Activated CD4-positive, CD25-positive, alpha-beta regulatory T cell treated with anti-CD3 and anti-CD28 coated beads, Interleukin-2, amount 50 U/mL, for 16 hours (primary cell): ENCODE measurements at places on chromosomes 6 and 20.

- DNase-seq: no peak
Measured at GRCh38 chr6:45835721-45836437, 179.8 kb downstream of the CLIC5 start.

- DNase-seq: no peak
Measured at GRCh38 chr6:48825501-48826151, 637.4 kb downstream of the MMUT start.

DNA sequence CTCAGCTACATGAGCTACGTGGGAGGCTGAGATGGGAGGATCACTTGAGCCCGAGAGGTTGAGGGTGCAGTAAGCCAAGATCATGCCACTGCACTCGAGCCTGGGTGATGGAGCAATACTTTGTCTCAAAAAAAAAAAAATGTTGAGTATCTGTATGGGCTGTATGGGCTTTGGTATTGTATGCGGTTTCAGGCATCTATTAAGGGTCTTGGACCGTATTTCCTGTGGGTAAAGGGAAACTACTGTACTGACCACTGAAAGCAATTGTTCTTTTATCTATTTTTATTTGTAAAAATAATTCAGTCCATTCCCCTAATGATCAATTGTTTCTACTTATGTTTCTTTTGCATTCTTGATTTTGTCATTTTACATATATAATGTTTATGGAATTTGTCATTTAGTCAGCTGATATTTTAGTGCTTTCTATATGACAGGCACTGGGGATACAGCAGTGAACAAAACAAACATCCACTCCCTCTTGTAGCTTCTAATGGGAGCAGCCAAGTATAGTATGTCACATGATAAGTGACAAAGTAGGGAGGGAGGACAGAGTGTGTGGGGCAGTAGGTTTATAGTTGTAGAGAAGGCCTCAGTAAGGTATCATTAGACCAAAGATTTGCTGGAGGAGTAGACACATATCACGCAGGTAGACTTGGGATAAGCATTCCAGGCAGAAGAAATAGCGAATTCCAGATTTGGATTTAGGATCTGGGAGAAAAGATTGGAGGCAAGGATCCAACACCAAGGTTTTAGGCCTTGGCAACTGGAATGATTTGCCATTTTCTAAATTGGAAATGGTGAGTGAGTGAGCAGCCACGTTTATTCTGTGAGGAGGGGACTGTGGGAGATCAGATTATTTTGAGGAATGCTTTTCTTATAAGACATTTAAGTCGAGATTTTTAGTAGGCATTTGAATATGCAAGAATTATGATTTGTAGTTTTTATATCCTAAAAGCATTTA is 6.0 kb downstream of the PCMT1 start:
- DNase-seq: no peak

DNA sequence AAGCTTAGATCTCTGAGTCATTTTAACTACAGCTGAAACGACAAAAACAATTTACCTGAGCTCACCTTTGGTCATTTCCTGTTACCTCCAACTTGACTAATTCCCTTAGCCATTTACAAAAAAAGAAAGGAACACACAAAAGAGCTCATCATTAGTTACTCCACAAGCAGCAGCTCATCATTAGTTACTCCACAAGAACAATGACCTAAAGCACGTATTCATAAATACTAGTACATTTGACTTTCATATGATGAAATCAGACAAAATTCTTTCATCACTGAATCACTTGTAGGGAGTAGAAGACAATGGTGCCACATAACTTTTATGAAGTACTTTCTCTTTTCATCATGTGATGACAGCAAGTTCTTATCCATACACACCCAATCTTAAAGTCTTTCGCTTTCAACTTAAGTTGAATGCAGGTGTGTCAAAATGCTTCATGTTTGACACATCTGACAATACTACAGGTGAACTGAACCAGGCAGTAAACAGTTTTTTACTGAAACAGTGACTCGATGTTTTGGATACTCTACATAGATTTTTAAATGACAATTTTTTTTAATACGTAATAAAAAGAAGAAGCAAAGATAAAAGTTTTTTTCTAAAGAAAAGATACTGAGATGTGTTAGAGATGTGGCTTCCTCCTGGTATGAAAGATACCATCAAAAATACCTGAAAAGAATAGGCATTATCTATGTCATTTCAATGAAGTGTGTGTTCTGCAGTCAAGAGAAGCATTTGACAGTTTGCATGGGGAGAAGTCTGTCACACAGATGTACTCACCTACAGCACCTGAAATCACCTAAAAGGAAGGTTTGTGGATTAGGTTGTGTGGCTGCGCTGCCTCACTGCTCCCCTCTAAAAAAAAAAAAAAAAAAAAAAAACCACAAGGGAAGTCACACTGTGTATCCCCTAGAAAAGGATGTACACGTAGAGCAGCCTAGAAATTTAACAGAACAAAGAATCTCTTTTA is 109.1 kb downstream of the PRDM1 start:
- no peak for DNase-seq

- no peak for DNase-seq
Measured at GRCh38 chr6:106770663-106771062, 141.3 kb downstream of the QRSL1 start.

DNA sequence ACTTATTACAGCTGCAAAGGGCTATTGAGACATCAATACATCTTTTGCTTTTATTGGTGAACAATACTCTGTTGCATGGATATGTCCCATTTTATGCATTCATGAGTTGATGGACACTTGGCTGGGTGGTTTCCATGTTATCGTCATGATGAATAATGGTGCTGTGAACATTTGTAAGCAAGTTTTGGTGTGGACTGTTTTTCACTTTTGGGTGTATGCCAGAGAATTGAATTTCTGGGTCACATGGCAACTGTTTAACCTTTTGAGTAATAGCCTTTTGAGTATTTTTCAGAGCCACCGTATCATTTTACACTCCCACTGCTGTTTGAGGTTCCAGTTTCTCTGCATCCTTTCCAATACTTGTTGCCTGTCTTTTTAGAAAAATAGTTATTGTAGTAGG is 107.0 kb downstream of the JARID2 start:
- no peak for DNase-seq

DNA sequence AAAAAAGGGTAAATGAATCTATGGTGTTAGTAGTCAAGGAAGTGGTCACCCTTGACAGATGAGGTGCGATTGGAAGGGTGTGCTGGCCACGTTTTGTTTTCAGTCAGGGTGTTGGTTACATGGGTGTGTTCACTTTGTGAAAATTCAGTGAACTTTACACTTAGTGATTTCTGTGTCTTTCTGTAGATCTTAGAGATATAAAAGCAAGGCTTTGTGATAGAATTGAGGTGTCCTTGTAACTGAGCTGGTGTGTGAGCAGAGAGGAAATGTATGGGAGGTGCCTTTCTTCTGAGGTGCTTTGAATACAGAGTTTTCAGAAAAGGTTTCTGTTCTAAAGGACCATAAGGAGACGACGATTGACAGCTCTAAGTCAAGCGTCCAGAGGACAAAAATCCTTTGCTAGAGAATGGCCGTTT is 90.5 kb downstream of the SAMD3 start:
- DNase-seq: peak; percentile 13

DNA sequence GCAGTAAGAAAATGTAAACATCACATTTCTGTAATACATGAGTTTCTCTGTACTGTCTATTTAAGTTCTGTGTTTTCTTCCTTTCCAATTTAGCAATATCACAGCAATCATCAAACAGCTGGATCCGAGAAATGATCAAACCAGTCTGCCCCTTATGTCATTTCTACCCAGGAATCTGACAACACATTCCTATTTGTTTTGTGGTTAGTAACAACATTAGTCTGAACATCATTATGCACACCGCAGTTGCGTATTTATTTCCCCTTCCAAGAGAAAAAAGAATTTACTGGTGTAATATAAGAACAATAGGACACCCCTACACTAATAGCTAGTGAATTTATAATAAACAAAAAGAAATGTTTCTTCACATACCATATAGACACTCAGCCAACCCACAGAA is 179.5 kb downstream of the BTBD9 start:
- DNase-seq: no peak

GRCh38 chr6:87277123-87277522 is 45.3 kb upstream of the SMIM8 start:
- no peak for DNase-seq

DNA sequence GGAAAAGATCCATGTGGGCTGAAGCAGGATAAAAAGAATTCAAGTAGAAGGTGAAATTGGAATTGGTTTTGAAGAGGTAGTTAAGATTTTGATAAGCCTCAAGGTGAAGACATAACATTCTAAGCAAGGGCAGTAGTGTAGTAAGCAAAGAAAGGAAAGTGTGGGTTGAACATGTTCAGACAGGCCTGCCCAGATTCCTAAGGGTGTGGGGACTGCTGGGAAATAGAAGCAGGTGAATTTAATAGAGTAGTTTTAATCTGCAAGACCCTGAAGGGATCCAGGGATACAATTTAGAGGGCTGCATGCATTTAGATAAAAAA is 19.1 kb downstream of the TAB2 start:
- no peak for DNase-seq

DNA sequence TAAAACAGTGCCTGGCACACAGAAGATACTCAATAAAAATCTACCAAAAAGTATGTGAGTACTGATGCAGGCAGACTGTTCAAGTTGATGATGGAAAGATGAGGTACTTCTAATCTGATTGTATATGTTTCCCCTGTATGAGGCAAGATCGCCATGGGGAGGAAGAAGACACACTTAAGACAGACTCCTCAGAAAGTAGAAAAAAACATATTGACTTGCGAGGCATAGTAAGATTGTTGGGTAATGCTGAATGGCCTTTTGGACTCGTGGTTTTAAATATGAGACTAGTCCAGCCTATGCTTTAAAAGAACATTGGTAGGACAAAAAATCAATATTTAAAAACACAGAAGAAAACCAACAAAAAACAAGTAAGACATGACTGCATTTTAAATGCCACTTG is 72.6 kb downstream of the SHPRH start:
- no peak for DNase-seq

DNA sequence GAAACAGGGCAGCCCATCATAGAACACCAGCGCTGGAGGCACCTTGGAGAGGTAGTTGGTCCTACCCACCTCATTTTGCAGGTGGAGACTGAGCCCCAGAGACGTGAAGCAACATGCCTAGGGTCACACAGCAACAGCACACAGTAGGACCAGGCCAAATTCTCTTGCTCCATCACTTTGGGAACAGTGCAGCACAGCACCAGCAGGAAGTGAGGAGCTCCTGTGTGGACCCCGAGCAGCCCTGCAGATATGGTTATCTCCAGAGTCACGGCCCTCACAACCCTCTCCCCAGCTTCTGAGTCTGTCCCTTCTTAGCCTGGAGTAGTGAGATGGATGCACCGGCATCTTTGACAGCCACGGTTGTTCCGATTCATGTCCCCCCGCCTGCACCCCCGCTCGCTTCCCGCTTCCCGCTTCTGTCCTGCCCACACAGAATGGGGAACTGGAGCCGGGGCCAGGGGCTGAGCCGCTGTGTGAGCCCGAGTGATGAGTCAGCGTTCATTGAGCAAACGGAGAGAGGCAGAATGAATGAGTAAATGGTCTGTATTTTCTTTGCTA is 72.6 kb upstream of the DUSP22 start:
- DNase-seq: no peak

DNA sequence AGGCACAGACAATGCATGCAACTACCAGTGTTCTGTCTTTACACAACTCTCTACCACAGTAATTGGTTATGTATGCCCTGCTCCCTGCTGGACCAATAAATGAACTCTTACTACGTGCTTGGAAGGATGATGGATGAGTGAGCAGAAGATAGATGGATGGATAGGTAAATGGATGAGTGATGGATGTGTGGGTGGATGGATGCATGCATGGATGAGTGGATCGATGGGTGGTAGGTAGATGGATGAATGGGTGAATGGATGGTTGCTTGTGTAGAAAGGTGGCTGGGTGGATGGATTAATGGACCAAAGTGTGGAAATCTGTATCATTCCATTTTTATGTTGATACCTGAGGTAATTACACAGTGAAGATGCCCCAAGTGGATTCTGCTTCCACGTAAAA is 10.1 kb upstream of the TRAM2 start:
- no peak for DNase-seq

DNA sequence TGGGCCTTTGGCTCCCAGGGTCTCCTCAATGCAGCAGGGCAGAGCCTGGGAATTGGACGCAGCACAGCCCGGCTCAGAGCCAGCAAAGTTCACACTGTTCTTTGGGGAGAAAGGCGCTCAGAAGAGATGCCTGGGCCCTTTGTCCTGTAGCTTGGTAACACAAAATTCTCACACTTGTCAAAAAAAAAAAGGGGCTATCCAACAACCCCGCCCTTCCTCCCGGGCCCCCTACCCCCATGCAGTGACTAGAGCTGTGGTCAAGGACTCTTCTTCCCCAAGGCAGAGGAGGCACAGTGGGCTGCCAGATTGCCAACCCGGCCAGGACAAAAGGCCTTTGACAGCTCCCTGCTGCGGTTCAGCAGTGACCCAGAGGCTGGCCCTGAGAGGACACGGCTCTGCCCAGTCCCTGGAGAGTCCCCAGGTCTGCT is 2.0 kb downstream of the NKAIN4 start:
- DNase-seq: no peak

GRCh38 chr6:75882734-75883133 is 133.7 kb downstream of the MYO6 start:
- DNase-seq: no peak

DNA sequence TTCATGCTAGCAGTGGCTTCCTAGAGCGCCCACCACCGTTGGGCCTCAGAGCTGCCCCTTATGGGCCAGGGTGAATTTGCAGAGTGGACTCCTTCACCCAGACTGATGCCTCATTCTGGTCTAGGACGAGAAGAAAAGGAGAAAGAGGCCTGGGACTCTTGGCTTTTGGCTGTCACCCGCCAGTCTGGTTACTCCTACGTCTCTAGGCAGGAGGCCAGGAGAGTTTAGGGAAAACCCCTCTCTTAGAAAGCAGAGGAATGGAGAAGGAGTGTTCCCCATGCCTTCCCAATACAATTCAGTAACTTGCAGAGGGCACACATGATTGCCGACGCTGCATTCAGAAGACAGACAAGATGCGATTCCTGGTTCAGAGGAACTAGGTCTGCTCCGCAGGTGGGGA is 70.1 kb downstream of the CDC5L start:
- no peak for DNase-seq

GRCh38 chr6:116351101-116351500 is 19.6 kb upstream of the DSE start:
- DNase-seq: no peak

GRCh38 chr6:74597266-74597665 is 608.6 kb downstream of the COL12A1 start:
- no peak for DNase-seq

DNA sequence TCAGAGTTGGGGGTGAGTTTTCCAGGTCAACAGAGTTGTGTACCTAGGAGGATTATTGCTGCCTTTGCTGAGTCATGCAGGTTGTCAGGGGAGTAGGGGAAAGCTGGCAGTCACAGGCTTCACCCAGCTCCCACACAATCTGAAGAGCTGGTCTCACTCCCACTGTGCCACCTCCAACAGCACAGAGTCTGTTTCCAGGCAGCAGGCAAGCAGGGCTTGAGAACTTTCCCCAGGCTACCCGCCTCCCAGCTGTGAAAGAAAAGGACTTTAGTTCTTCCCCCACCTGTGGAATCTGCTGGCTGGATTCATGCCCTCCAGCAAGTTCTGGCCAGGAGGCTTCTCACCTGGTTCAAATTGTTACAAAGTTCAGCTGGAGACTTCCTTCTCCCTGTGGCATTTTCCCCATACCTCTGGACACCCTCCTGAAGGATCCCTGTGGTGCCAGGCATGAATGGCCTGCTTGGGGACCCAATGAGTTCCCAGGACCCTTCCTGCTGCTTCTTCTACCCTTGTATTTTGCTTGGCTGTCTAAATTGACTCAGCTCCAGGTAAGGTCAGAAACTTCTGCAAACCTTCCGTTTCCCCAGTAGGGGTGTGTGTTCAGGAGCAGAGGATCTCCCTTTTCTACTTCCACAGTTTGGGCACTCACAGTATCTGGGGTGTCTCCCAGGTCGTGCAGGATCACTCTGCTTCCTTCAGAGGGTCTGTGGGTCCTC is 378.1 kb upstream of the MAN1A1 start:
- DNase-seq: no peak
